CD4-positive, CD25-positive, alpha-beta regulatory T cell (primary cell): ENCODE measurements at places on chromosomes 4 and X. TPM values are rescaled to one million over a fixed set of nuclear protein-coding genes. Genes with fewer than 3 reads are reported as not detected.

DNA sequence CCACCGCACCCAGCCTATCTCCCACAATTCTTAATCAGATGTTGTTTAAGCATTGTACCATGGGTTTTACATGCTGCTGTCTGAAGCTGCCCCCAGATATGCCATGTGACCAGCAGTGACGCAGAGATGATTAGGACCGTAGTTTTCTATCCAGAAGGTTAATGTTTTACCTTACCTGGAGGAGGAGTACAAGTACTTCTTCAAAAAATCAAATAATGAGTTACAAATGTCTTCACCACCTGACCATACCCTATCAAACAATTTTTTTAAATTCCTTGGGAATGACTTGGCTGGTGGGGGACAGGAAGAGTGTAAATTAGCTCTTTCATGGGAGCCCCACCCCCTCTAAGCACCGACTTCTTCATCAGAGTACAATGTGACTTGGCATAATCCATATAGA lies 16.2 kb upstream of the SGMS2 start:
- no peak for DNase-seq

GRCh38 chr4:119116925-119117900 lies 18.4 kb upstream of the MYOZ2 start:
- no peak for DNase-seq

DNA sequence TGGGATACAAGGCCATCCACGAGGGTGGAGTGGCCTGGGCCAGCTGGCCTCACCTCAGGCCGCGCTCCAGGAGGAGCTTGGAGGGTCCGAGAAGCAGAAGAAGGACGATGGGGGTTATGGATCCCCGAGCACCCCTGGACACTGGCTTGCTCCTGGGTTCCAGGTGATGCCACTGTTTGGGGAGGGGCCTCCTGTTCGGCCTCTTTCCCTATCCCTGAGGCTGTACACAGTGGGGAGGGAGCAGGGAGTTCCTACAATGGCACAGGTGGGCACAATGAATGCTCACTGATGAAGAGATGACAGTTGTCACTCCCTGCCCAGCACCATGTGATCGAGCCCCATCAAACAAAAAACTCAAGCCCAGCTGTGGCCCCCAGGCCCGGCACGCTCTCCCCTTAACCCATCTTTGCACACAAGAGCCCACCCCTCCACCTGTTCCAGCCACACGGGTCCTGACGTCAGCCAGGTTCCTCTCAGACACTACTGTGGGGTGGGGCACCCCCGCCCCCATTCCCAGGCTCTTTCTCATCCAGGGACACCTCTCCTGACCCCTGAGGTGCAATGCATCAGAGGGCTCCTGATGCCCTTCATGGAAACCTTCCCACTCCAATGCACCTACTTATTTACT lies 70.3 kb downstream of the WFS1 start:
- DNase-seq: no peak

- DNase-seq: no peak
Measured at GRCh38 chr4:20761382-20761781, 61.1 kb downstream of the PACRGL start.

DNA sequence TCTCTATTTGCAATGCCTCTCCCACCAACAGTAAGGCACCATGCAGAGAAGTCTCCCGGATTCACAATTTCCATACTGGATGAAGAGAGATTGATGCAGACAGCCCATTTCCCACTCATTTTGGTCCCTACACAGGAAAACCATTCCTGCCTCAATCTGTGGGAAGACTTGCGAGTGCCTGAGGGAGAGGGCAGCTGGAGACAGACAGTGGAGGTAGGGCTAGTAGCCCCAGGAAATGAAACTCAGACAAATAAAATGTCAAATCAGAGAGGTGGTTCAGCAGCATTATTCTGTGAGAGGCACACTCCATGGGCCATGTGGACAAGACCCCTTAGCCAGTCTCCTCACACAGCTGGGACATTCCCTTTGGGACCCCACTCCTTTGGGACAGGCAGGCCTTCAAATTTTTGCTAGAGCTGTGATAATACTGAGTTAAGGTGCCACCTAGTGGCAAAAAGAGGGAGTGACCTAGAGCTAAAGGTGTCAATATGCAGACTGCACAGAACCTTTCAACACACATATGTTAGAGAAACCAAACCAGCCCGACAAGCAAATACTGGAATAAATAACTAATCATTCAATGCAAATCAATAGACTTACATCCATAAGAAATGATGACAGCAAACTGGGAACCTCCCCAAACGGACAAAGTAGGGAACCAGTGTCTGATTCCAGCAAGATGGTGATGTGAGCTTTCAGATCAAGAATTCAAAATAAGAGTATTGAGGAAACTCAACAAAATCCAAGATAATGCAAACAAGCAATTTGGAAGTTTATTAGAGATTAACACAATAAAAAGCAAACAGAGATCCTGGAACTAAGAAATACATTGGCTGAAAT lies 1865.3 kb upstream of the AGA start:
- no peak for DNase-seq

DNA sequence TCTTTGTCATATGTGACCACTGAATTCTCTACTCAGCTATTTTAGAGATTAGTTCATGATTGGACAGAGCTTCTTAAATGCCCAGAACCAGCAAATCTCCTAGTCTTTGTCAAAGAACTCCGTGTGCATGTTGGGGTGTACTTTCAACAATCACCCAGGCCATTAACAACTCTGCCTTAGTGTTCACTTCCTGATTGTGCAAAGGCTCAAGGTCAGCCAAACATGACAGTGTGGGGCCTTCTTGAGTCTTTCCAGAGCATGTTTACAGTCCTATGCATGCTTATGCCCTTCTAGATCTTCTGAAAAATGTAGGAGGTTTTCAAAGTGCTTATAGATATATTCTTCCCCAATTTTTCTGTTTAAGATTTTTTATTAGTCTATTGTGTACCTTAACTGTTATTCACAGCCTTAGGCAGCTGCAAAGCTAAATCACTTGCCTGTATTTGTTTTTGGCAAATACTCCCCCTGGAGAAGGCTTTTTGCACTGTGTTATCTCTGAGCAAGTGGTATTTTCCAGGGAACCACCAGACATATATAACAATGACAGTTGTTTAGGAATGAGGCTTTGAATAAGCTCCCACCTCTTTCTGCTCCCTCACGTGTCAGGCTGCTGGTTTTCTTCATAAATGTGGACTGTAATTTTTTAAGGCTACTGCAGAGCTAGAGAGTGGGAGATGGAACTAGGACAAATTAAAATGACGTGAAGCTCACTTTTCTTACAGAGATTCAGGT lies 24.0 kb upstream of the DRP2 start:
- no peak for DNase-seq

GRCh38 chr4:4762909-4763821 lies 96.3 kb upstream of the MSX1 start:
- DNase-seq: peak; percentile 68

GRCh38 chr4:107894138-107894603 lies 37.2 kb upstream of the CYP2U1 start:
- DNase-seq: no peak

DNA sequence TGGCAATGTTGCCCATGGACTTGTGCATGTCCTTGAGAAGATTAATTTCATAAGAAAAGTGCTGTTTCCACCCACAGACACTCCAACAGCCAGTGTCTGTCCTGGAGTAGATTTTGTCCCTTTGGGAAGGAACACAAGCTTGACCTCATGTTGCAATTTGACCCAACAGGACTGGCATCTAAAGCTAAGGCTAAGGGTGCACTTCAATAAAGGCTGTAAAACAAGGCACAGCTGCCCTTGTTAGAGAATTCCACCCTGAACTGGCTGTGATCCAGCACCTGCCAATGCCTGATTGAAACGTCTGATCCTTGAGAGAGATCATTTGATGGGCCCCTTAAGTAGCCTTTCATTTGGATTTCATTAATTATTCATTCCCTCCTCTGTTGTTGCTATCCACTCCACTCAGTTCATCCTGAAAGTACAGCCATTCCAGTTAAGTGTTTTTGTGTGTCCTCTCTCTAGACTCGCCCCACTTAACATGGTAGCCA lies 56.2 kb downstream of the CD99L2 start:
- no peak for DNase-seq

DNA sequence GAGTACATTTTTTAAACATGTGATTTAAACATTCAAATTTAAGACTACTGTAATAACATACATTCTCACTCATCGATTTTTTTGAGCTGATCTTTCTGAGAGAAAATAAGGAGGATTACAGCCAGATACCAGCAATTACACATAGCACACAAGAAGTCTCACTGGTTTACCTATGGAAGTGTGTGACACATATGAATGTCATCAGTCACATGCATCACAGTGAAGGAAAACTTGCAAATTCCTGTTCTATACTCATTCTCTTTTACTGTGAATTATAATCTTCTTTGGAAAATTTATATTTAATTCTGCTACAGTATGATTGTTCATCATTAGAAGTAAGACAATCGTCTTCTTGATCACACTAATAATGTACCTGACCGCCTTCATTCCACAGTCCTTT lies 21.3 kb upstream of the BMP2K start:
- no peak for DNase-seq

- no peak for DNase-seq
Measured at GRCh38 chr4:15688051-15688450, 6.4 kb downstream of the FAM200B start.

DNA sequence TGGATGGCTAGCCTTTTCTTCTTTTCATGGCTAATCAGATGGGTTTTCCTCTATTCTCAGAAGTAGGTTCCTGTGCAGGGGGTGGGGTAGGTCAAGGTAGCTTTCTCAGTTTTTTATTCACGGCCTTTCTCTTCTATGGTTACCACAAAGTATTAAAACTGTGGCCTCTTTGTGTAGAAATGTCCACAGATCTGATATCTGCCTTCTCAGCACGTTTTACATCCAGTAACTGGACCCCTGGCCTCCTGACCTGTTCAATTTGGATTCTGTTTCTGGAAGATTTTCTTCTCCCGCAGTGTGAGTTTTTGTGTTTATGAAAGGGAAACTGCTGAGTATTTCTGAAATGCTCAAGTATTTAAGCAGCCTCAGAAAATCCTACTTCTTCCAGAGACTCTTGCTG lies 688.5 kb downstream of the RAPGEF2 start:
- no peak for DNase-seq

DNA sequence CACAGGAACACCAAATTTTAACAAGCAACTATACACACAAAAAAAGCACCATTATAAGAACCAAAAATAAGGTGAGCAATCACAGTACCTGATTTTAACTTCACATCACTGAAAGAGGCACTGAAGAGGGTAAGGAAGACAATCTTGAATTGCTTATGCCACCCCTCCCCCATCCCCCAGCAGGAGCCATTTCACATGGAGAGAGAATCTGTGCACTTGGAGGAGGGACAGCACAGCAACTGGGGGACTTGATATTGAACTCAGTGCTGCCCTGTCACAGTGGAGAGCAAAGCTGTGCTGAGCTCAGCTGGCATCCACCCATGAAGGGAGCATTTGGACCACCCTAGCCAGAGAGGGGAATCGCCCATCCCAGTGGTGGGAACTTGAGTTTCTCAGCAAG lies 56.0 kb downstream of the NUDT11 start:
- DNase-seq: no peak

DNA sequence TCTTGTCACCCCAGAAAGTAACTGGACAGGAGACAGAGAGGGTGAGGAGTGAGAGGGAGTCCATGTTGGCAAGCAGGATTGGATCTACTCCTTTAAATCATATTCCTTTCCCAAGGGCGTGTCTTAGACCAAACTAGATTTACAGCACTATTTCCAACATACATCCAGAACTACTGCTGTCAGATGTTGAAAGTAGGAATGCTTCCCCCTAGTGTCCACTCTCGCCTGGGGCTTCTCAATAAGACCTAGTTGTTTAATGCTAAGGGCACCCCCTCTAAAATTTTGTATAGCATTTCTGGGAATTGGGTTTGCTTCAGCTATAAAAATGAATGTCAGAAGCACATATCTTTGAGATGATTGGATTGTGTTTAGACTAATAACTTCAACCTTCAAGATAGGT lies 13.3 kb downstream of the OFD1 start:
- DNase-seq: no peak

DNA sequence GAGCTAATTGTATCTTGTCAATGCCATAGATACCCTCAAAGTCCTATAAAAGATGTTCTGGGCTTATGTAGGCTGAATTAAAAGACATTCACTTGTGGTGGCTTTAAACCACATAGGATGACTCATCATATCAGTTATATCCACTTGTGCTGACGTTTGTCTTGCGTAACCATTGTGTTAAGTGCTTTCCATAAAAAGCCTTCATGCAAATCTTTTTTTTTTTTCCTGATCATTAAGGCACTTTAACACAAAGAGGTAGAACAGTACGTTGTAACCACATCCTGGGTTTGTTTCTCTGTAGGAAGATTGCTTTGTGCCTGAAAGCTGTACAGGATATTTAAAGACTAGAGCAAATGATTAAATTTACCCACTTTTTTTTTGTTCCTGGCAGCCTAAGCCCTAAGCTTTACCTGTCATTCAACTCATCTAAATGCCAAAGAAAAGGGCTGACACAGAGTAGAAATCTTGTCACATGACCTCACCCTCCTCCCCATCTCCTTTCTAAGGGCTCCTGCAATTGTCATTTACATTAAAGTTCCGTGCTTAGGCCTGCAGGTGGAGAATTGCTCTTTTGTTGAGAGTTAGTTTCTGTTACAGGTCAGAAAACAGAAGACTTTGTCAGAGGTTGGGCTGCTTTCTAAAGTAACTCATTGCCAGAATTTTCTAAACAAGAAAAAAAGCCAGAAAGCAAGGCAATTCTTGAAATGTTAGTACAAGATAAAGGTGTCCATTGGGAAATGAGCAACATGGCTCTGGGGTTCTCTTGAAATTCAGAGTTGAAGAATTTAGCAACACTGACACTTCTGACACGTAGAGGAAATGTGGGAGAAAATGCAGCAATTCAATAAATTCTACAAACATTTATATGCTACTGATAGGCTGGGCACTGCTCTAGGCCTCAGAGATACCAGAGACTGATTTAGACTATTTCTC lies 555.6 kb downstream of the PPARGC1A start:
- peak; percentile 6 for DNase-seq

- DNase-seq: no peak
Measured at GRCh38 chr4:59537246-59537886, 1662.8 kb upstream of the ADGRL3 start.

- no peak for DNase-seq
Measured at GRCh38 chr4:119035951-119036737, 99.5 kb upstream of the MYOZ2 start.

DNA sequence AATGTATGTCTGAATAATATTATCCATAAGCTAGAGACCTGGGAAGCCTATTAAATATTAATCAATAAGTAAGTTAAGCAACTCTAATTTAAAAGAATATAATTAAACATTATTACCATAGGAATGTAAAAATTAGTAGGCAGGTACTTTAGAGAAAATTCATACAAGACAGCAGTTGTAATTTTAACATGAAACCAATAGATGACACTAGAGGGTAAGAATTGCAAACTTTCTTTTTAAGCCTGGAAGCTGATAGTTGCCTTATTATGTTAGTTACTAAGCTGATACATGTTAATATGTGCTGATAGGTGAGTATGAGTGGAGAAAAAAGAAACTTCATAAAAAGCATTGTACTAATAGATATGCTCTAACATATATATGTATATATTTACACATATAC lies 1157.4 kb downstream of the FAM133A start:
- DNase-seq: no peak

GRCh38 chrX:20352935-20353336 lies 86.2 kb upstream of the RPS6KA3 start:
- DNase-seq: no peak

- peak; percentile 1 for DNase-seq
Measured at GRCh38 chrX:49627086-49627777, 28.4 kb downstream of the GAGE1 start.

HSD17B11 gene
- 41.0 TPM for total RNA-seq

PHEX gene
- total RNA-seq: 1.0 TPM

SERTM2 gene
- not detected for total RNA-seq

TRMT10A gene
- total RNA-seq: 2.6 TPM

MUC7 gene
- total RNA-seq: not detected

PNMA6F gene
- not detected for total RNA-seq

THAP6 gene
- 29.1 TPM for total RNA-seq

FGA gene
- not detected for total RNA-seq

ATOH1 gene
- not detected for total RNA-seq
